ENCODE measurements at places on chromosomes 3 and 15.

- DNase-seq, result no peak
Observed at GRCh38 chr3:34263101-34263621, 464.7 kb downstream of the PDCD6IP start.

- DNase-seq, result no peak
Observed at GRCh38 chr15:95300958-95301357, 1029.5 kb upstream of the NR2F2 start.

DNA sequence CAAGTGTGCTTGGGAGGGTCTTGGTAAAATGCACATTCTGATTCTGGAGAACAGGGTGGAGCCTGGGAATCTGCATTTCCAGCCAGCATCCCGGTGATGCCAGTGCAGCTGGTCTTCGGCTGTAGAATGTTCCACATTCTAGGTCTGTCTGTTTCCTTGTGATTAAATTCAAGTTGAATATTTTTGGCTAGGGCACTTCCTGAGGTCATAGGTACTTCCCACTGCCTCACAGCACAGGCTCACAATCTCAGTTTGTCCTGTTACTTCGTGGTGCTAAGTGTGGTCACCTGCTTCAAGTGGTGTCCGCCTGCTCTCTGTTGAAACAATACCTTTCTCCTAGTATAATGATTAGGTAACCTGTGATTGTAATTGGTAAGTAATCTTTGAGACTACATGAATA lies 40.1 kb downstream of the FLNB start:
- no peak for DNase-seq

DNA sequence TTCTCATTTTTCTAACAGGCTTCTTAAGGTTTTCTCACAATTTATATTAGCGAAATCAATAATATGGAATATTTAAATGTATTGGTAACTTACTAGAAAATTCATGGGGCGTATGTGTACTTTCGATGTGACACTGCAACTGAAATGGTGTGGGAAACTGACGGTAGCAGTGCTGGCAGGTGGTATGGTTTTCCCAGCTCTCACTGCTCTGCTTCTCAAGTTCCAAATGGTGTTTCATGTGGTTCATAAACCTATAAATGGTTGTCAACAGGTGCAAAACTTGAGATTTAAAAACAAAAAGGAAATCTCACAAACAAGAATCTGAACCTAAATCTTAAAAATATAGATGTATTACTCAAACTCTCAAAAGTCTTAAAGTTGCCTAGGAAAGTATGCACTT lies 54.7 kb downstream of the ZNF280D start:
- no peak for DNase-seq

DNA sequence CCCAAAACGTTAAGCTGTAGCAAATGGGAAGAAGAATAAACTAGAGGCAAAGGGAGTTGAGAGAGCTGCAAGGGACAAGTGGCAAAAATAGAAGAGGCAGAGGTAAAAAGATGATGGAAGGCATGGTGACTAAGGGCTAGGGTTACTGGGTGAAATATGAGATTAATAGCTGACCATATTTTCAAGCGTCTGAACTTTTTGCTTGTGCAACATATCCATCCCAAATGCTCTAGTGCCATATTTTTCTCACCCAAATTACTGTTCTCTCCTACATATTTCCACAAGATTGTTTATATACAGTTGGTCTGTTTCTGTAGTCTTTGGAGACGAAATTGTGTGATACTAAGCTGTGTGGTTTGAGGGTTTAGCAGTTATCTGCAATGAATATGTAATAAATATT lies 145.5 kb downstream of the GMNC start:
- DNase-seq, result no peak

DNA sequence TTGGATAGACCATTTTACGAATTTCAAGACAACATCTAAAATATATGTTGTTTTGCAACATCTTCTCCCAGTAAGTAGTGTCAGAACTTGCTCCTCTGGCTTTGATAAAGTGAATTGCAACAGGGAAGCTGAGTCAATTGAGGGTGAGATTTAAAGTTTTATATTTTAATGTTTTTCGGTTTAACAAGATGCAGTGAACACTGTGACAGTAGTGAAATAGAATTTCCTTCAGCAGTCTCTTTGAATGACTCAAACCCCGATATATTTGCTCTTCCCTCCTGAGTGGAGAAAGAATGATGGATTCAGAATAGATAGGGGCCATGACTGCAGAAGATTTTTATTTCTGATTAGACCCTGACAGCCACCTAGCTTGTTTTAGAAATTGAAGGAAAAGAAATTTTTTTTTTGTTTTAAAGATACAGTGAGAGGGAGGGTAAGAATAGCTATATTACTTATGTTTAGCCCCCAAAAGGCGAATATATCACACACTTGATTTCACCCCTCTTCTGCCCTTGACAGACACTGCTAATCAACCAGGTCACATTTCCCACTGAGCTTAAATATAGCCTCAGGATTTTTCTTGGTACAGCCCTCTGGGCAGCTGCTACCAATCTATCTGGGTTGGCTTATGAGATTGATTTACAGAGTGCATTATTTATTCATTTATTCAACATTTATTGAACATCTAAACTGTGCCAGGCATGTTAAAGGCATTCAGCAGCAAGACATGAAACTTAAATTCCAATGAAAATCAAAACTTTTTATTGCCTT lies 183.3 kb upstream of the ADAMTS9 start:
- DNase-seq, result no peak

DNA sequence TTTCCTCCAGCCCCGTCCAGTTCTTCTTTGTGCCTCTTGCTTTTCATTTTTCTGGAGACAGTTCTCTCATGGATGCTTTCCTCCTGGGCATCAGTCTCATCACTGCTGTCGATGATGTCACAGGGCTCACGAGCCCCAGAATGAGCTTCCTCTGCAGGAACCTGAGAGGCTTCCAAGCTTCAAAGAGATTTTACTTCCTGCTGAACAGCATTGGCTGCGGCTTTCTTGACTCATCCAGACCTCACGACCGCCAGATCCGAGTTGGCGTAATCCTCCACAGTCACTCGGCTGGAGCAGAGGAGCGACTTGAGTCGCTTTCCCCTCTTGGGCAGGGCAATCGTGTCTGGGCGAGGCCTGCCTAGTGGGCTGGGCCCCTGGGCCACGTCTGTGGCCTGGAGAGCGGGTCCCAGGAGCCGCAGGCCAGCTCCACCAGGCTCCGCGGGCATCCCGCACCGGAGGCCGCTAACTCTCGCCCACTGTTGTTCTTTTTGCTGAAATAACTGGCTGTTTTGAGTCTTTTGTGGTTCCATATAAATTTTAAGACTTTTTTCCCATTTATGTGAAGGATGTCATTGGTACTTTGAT lies 20.8 kb upstream of the FAN1 start:
- DNase-seq, result no peak

- DNase-seq, result no peak
Observed at GRCh38 chr3:186187401-186188275, 78.7 kb upstream of the ETV5 start.

All from ascending aorta (tissue), 2 donors.